ENCODE measurements at places on chromosomes 5 and 9. TPM values are rescaled to one million over a fixed set of nuclear protein-coding genes. Genes with fewer than 3 reads are reported as not detected.

Gene TRIM7
- 2.5 TPM for total RNA-seq

Gene OMD
- not detected for total RNA-seq

Gene PTGR1
- 0.94 TPM for total RNA-seq

Gene WHRN
- total RNA-seq = 10.5 TPM

Gene MOB3B
- 3.2 TPM for total RNA-seq

Gene LCN2
- total RNA-seq = not detected

Gene ROR2
- 0.08 TPM for total RNA-seq

Gene DND1
- total RNA-seq = 3.4 TPM

Gene LHX3
- not detected for total RNA-seq

Gene C5orf15
- 19.1 TPM for total RNA-seq

Gene IFNA13
- not detected for total RNA-seq

Gene IL9
- not detected for total RNA-seq

Gene OR1K1
- not detected for total RNA-seq

Gene EIF4E1B
- total RNA-seq = not detected

Gene OTP
- total RNA-seq = not detected

Gene CD74
- 350 TPM for total RNA-seq

Gene CD14
- 3.5 TPM for total RNA-seq

Gene TMEM252
- not detected for total RNA-seq

Gene SLC6A3
- 0.08 TPM for total RNA-seq

Gene PCDH1
- not detected for total RNA-seq

Gene PLEKHG4B
- not detected for total RNA-seq

Gene AIF1L
- total RNA-seq = 0.42 TPM

Gene PCDHA8
- not detected for total RNA-seq

Gene PCDHA6
- not detected for total RNA-seq

Gene CTSL
- 18.4 TPM for total RNA-seq

Gene FRMD3
- 1.2 TPM for total RNA-seq

Gene WDR38
- total RNA-seq = not detected

Gene MRPL41
- total RNA-seq = 58.8 TPM

Gene CATSPER3
- total RNA-seq = 0.40 TPM

Gene SPATA31D1
- total RNA-seq = not detected

Gene OR13C3
- not detected for total RNA-seq

Gene GOLM1
- total RNA-seq = 1.9 TPM

Gene WDR31
- total RNA-seq = 1.00 TPM

Gene ARSI
- not detected for total RNA-seq

Gene WWC1
- total RNA-seq = 0.82 TPM

Gene KIF2A
- 161 TPM for total RNA-seq

Gene NEUROG1
- not detected for total RNA-seq

Gene KCTD16
- 0.17 TPM for total RNA-seq

Gene APBA1
- 0.11 TPM for total RNA-seq

Gene POC5
- total RNA-seq = 16.8 TPM

Measured in activated naive CD8-positive, alpha-beta T cell treated with anti-CD3 and anti-CD28 coated beads, Interleukin-2, amount 10 ng/mL, durations not matched to agents 7 days and 5 days (primary cell).